Mucosa of gallbladder (tissue), 1 donor: ENCODE measurements at places on chromosomes 16 and 17.

DNA sequence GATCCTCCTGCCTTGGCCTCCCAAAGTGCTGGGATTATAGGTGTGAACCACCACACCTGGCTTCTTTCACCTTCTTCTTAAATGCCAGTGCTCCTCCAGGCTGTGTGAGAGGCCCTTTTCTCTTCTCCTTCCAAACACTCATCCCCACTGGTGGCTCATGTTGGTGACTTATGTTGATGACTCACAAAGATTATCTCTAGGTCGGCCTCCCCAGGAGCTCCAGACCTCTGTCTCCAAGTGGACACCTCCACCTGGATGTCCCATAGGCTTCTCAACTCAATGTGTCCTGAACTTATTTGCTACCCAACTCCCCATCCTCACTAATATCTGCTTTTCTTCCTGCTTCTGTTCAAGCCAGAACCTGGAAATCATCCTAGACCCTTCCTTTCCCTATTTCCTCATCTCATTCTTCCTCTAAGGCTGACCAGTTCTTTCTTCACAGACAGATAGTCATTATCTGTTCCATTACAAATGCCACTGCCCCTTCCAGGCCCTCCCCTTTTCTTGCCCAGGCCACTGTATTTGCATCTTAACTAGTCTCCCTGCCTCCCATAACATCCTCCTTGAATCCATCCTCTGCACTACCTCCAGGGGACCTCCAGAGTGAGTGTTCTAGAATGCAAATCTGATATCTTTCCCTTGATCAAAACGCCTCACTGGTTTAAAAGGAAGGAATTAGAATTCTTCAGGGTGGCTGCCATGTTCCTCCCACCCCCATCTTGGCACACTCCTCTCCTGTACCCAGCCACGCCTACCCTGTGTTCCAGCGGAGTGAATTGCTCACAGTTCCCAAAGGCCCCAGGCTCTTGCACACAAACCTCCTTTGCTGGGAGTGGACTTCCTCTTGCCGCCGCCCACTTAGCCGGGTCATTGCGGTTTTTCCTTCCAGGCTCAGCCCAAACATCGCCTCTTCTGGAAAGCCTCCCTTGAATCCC lies 34.8 kb upstream of the FBXO47 start:
- peak; percentile 49 for DNase-seq

DNA sequence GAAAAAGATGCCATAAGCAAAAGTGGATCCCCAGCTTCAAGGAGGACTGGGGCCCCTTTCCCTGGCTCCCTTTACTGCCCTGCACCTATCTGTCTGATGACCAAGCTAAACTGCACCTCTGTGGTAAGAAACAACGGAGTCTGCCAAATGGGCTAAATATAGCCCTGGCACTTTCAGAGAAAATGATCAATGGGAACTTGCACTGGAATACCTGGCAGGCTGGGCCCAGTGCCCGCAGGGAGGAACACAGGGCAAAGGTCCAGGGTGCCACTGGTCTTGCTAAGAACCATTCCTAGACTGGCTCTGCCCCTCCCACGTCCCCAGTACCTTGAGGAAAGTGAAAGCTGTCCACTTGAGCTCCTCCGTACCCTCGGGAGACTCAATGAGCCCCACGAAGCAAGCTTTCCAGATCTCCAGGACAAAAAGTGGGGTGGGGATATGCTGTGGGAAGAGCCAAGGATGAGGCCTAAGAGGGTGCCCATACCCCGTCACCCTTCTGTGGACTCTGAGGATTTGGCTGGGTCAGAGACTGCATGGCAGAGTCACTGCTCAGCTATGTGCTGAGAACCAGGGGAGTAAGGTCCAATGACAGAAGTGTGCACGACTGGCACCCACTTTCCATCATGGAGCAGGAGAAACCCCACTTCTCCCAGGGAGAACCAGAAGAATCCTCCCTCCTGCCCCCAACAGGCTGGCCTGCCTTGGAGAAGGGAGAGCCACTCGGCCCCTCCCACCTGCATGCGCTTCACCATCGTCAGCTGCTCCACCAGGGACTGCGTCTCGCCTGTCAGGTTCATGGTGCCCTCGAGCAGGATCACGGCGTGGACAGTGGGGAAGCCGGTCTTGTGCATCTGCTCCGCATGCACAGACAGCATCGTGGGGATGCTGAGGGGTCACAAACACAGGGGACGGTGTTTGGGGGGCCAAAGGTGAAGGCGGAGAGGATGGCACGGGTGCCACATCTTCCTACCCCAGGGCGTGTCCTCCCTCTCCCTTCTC lies 17.4 kb downstream of the CSF3 start:
- DNase-seq = peak; percentile 92

DNA sequence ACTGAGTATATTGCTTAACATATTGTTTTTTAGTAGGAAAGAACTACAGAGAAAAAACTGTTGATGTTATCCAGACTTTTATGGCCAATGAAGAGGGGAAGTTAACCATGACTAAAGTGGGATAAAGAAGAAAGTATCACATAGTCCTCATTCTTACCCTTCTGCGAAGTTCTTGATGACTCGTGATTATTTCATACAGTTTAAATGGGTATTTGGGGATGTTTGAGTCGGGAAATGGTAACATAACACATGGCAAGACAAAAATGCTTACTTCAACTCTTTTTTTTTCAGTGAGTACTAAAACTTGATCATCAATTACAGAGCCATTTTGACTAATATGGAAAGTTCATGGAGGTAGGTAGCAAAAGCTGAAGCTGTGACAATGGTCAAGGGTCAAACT lies 4.9 kb downstream of the POLG2 start:
- no peak for DNase-seq

GRCh38 chr16:13438064-13438463 lies 481.9 kb upstream of the ERCC4 start:
- no peak for DNase-seq

GRCh38 chr17:45918241-45918745 lies 23.9 kb downstream of the MAPT start:
- no peak for DNase-seq

DNA sequence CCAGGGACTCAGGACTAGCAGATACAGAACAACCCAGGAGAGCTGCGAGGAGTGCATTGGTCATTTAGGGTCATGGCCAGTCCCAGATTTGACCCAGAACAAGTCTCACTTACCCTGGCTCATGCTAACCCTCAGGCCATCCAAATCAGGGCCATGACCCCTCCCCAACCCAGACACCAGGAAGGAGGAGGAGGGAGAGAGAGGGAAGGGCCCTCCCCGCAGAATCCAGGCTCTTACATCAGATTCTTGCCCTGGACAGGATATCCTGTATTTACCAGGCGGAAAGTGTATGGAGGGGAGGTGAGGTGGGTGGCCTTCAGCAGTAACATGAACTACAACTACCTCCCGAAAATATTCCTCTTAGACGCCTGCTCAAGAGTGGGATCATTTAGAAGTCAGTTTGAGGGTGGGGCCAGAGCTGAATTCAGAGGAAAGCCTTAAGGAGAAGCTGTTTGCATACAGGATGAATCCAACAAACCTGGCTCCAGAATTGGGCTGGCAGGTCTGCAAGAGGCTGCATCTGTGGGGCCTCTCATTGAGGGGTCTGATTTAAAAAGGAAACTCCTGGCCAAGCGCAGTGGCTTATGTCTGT lies 2.1 kb downstream of the VAT1 start:
- DNase-seq = no peak

GRCh38 chr16:88315543-88316105 lies 67.1 kb upstream of the ZNF469 start:
- peak; percentile 46 for DNase-seq

DNA sequence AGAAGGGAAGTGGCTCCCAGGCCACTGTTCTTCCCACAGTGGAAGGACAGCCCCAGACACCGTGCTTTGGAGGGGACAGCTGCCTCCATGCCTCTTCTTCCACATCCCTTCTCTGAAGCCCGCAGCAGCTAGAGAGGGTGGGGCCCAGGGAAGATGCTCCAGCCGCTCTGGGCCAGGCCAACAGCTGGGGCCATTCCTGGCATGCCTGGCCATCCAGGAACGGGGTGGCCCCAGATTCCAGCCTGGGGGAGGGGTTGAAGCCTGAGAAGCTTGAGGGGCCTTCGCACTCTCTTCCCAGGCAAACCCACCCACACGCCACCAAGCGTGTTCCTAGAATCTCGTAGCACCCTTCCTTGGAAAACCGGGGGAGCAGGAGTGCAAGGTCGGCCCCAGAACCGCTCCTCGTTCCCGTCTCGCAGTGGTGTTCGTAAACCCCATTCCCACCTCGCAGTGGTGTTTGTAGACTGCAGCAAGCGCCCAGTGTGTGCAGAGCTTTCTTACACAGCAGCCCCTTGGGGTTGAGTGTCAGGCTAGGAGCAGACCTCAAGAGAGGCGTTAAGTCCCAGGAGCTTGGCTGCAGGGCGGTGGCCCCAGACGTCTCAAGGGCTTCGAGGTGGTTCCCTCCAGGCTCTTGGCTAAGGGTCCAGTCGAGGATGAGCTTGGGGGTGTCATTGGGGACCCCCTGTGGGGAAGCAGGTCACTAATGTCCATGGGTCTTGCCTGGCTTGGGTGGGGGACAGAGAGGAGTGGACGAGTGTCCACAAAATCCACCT lies 2.7 kb downstream of the CDH15 start:
- DNase-seq = no peak
